B cell (primary cell): ENCODE measurements at places on chromosomes 13 and 19.

GRCh38 chr13:31908696-31909411, 122.7 kb upstream of the FRY start:
- no peak for DNase-seq

DNA sequence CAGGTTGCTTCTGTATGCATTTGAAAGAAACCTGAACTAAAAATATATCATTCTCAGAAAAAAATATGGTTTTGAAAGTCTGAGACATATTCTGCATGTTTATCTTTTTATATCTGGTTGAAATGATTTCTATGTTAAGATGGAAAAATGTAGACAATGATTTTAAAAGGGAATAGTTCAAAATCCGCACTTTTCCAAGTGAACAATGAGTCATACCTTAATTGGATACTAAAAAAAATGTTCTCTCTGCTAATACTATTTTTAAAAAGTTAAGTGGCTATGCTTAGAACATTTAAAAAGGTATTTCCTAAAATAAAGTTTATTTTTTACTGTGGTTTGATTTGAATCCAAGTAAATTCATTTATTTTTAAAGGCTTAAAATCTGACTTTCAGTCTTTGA, 801.4 kb downstream of the SLITRK6 start:
- DNase-seq: no peak

- no peak for DNase-seq
These were observed 10.6 kb downstream of the SCGB2B2 start for GRCh38 chr19:34666200-34666957.

DNA sequence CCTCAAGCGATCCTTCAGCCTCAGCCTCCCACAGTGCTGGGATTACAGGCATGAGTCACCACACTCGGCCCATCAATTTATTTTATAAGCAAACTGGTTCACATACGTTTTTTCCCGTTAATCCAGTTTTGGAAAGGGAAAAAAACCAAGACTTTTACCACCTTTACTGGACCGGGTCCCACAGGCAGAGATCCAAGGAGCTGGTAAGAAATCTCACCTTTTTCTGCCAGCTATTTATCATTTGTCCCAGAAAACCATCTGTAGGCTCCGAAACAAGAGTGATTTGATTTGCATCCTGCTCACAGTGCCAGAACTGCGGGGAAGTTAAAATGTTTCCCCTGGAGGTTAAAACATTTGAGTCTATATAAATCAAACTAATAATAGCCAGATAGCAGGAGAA, 6.3 kb upstream of the FUT2 start:
- DNase-seq: no peak

DNA sequence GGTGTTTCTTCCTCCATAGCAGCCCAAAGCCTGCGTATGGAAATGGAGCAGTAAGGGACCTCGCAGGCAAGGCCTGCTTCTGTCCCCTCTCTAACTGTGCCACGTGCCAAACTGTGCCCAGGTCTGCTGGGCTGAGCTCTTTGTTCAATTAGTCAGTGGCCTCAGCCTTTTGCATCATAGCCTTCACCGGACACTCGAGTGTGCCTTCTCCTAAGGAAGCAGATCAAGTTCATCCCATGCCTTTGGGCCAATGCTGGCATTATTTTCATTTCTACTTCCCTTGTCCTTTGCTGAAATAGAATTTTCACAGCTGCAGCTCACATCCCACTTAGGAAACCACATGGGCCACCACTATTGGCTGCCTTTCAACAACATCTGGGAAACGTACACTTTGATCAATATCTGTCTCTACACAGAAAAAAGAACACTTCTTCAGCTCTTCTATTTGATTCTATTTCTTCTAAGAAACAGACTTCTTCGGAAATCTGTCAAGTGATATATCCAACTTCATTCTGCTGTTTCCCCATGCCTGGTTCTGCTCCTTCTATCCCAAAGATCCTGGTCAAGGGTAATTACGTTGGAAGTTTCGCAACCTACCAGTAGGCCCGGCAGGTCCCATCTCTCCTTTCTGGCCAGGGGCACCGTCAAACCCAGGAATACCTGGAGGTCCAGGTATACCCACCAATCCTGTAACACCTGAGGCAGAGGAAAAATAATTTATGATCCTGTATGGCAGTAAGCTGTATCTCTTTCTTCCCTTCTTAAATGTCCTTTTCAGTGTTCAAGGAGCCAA, 143.9 kb downstream of the COL4A1 start:
- no peak for DNase-seq

DNA sequence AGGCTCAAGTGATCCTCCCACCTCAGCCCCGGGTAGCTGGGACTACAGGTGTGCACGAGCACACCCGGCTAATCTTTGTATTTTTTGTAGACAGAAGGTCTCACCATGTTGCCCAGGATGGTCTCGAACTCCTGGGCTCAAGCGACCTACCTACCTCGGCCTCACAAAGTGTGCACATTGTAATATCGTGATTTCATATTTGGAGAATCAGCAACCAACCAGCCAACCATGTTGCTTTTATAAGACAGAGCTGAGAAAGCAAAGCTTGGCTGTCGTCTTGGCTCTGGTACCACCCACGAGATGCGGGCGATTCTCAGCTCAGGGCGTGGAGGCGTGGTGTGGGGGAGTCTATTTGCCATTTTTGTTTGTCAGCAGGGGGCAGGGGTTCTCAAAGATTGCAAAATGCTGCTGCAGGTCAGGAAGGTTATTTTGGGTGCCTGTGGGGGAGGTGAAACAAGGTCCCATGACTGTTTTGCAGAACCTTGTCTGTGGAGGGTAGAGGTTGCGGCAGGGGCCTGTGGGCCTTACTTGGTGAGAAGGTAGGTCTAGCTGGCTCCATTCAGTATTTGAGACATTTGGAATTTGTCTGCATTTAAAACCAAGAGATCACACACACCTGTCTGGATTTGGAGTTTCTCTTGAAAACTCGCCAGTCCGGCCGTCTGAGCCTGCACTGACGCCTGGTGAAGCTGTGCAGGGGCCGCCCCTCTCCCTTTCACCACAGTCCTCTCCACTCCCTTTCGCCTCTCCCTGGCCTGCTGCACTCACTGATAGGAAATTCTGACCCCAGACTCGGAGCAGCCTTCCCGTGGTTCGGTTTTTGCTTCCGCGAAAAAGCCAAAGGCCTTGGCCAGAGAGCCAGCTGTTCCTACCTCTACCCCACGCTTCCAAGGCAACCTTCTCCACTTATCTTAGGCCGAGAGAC, 15.4 kb downstream of the TNFAIP8L1 start:
- DNase-seq: no peak

- DNase-seq: no peak
These were observed 11.2 kb downstream of the KRTDAP start for GRCh38 chr19:35478794-35479677.

DNA sequence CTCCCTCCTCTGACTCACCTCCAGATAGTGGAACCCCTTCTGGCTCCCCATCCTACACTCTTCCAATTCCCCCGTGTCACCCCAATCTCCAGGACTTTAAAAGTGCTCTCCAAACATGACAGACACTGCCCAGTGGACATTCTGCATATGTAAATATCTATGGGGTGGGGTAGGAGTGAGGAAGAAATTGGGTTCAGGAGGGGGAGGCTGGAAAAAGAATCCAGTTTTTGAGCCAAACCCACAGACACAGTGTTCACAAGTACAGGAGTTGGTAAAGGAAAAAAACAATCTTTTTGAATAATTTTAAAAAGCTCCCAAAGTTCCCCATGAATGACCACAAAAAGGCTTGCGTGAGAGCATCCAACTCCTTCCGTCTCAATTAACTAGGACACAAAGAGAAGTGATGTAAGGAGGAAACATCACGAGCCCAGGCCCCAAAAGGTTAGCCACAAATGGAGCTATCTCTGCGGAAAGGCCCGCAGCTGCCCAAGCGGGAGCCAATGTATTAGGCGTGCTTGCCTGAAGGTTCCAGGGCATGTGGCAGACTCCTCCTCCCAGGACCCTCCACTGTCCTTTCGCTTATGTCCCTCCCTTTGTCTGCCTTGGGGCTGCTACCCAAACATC, 18.0 kb downstream of the ZC3H4 start:
- no peak for DNase-seq
